ENCODE measurements at places on chromosomes 7 and 10. TPM values are rescaled to one million over a fixed set of nuclear protein-coding genes. Genes with fewer than 3 reads are reported as not detected.

DNA sequence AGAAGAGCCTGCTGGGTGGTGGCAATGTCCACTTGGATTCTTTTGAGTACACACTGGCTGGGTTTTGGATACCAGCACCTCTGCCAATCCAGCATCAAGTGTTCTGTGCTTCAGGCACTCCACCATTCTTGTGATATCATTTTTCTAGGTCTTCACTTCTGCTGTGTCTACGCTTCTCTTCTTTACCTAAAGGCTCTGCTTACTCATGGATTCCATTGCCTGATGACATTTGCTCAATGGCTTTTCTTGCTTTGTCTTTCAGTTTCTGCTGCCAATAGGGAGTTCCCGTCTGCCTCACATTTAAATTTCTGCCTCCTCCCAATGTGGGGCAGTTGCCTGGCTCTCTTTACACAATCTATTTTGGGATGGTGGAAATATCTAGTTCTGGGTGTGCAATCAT lies 12.7 kb upstream of the PAPSS2 start:
- no peak for DNase-seq

DNA sequence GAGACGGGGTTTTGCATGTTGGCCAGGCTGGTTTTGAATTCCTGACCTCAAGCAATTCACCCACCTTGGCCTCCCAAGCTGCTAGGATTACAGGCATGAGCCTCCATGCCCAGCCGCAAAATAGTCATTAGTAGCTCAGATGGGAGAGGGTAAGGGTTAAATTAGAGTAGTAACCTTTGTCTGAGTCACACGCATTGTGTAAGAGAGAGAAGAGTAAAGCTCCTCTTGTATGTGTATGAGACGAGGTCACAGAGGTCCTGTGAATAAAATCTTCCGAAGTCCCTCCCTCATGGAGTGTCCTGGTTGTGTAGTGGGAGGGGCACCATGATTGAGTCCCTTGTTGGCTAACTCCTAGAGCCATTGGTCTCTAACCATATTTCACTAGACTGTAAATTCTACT lies 85.2 kb upstream of the CDC14C start:
- no peak for DNase-seq

DNA sequence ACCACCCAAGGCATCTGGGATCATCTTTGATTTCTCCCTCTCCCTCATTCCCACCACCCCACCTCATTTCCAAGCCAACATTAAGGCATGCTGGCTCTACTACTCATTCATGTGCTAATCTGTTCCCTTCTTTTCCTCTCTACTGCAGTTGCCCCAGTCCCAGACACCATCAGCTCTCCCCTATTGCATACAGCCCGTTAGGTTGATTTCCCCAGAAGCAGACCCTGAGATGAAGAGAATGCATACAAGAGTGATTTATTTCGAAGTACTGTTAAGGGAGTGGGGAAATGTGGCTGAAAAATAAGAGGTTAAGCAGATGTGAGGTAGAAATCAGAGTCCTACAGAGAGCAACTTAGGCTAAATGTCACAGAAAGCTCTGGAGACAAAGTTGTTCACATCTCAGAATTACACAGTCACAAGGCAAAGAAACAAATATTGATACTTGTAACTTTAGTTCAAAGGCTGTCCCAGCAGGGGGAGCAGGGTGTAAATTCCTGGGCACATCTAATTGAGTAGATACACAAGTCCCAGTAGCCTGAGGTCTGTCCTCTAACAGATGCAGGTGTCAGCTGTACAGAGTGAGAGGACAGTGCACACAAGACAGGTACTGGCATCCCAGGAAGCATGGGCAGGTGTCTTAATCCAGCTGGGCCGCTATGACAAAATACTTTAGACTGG lies 20.9 kb downstream of the AKR1D1 start:
- no peak for DNase-seq

GRCh38 chr7:30252885-30253795 lies 31.3 kb upstream of the ZNRF2 start:
- no peak for DNase-seq

GRCh38 chr10:73494213-73494612 lies 1.6 kb downstream of the PPP3CB start:
- DNase-seq, result no peak

DNA sequence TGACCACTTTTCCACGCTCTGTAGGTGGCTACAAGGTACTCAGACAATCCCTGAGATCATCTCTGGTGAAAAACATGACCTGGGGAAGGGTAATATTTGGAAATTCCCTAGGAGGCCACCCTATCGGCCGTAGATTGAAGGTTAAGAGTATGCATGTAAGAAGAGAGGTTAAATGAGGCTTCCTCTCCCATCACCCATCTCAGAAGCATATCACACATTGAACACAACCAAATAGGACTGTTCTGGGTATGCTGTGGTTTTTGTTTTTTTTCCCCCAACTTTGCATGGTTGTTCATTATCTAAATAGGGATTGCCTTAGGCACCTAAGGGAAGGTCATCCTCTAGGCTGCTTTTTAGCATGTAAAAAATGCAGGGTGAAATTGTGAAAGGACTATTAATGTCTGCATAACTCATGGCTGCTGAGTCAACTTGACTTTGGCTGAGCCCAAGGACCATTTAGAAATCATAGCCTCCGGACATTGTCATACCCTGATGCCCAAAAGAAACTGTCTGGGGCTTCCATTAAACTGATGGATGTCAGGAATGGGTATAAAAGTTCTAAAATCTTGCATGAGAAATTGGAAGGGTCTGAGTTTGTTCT lies 24.7 kb upstream of the ST8SIA6 start:
- no peak for DNase-seq

- DNase-seq, result no peak
Measured at GRCh38 chr7:71488308-71488707, 356.4 kb downstream of the GALNT17 start.

DNA sequence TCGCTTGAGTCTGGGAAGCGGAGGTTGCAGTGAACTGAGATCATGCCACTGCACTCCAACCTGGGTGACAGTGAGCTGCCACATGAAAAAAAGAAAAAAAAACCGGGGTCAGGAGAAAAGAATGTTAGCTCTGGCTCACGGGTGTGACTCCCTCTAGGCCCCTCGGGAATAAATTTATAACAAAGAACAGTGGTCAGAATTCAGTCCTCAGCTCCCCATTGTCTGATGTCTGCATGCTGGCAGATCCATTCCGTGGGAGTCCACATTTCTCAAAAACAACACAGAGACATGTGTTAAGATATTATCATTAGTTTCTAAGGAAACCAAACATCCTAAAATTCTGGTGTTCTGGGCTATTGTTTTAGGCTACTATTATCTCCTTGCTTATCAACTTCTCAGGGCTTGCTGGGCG lies 90.6 kb downstream of the MARCHF5 start:
- peak; percentile 65 for DNase-seq

GRCh38 chr7:158312789-158313188 lies 274.8 kb downstream of the PTPRN2 start:
- DNase-seq, result no peak

GRCh38 chr10:80530251-80530650 lies 7.5 kb upstream of the SH2D4B start:
- no peak for DNase-seq

- DNase-seq, result no peak
Measured at GRCh38 chr10:101888251-101888949, 44.8 kb upstream of the KCNIP2 start.

- DNase-seq, result no peak
Measured at GRCh38 chr7:73549176-73549575, 8.3 kb downstream of the BCL7B start.

The HYAL4 gene
- total RNA-seq, result not detected

The HMX2 gene
- total RNA-seq, result not detected

The PLCE1 gene
- 5.7 TPM for total RNA-seq

The ACSM6 gene
- not detected for total RNA-seq

The RNF148 gene
- 1.2 TPM for total RNA-seq

The OLAH gene
- total RNA-seq, result 2.0 TPM

Data from mesenteric fat pad (tissue), 1 donor.